WERI-Rb-1 (cell line): ENCODE measurements at places on chromosomes 3 and 15.

DNA sequence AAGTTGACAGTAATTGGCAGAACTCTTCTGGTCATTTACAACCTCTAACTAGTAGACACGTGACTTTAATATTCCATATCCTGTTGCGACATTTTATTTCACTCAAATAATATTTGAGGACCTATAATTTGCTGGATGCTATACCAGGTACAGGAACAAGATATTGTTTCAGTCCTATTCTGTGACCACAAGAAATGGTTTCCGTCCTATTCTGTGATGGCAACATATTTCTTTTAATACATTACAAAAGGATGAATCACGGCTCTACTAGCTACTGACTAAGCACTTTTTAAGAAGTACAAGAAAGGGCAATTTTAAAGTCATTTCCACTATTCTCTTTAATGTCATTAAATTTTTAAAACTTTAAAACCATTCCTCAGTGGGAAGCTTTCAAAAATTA, 400.2 kb downstream of the CNTN3 start:
- no peak for DNase-seq

- DNase-seq = no peak
Measured at GRCh38 chr15:39623529-39623931, 42.7 kb downstream of the THBS1 start.

DNA sequence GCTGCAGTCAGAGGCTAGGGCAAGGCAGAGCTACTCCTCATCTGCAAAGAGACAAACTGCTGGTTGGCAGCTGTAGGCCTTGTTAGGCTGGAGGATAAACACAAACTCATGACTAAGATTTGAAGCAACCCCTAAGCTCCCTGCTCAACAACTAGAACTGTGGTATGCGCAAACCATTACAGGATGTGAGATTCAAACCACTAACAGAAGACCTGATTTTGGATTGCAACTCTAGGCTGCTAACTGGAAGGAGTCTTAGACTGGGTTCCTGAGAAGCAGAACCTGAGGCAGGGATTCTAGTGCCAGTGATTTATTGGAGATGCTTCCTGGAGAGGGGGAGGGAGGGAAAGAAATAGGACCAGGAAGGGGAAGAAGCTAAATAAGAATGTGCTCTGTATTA, 22.5 kb downstream of the CCR4 start:
- no peak for DNase-seq

- no peak for DNase-seq
Measured at GRCh38 chr3:121649645-121650044, 11.1 kb downstream of the HCLS1 start.

- DNase-seq = no peak
Measured at GRCh38 chr3:18809640-18810305, 338.5 kb upstream of the KCNH8 start.

DNA sequence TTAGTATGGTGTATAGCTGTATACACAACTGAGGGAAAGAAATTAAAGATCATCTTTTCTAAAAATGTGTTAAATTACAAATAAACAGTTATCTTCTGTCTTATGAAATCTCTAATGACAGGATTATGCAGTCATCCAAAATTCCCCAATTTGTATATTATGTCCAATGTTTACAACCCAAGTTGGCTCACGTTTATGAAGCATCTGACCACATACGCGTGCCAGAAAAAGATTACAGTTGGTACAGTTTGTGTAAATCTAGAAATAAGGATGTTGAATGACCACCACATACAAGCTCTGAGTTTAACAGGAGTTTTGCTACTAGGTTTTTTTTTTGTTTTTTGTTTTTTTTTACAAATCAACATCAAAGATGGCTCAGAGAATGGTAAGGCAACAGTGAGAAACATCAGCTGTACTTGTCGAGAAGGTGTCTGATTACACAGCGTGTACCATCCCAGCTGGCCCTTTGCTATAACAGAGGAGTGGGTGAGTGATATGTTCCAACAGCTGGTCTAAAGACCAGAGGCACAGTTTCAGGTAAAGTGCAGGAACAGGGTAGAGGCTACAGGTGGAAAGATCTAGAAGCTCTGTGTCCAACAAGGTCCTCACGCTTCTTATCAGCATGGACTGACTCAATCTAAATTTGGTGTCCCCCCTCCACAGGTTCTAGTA, 47.1 kb downstream of the USF3 start:
- no peak for DNase-seq
